ENCODE measurements at places on chromosomes 12 and 14. TPM values are rescaled to one million over a fixed set of nuclear protein-coding genes. Genes with fewer than 3 reads are reported as not detected.

The SOX5 gene
- 23.5 TPM for total RNA-seq

The PIWIL1 gene
- not detected for total RNA-seq

The PAX9 gene
- total RNA-seq: 2.1 TPM

The FBRSL1 gene
- 68.7 TPM for total RNA-seq

- DNase-seq: no peak
Measured at GRCh38 chr14:65986041-65986440, 500.1 kb upstream of the CCDC196 start.

GRCh38 chr12:32834122-32834521 is 62.5 kb downstream of the PKP2 start:
- DNase-seq: no peak

GRCh38 chr12:31536672-31537071 is 54.3 kb downstream of the DENND5B start:
- DNase-seq: no peak

GRCh38 chr12:119158402-119158801 is 20.3 kb upstream of the HSPB8 start:
- no peak for DNase-seq

DNA sequence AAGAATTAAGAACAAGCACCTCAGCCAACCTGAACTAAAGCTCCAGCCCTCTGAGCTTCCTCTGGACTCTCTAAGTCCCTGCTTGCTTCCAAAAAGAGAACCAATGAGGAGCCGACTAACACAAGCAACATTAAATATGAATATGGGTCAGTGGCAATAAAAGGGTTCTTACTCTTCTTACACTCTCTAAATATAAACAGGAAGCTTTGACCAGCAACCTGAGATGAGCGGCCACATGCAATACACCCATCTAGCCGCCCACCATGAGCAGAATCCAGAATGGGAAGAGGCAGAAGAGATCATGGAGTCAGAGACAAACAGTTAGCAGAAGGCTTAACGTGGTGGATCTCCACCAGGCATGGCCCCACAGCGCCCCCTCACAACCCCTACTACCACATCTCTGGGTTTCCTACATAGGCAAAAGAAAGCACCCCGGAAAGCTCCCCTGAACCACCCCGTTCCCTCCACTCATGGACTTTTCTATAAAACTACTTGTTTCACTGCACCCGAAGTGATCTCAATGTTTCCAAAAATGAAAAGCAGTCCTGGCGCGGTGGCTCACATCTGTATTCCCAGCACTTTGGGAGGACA is 59.4 kb downstream of the TTC7B start:
- DNase-seq: no peak

GRCh38 chr12:94961911-94962310 is 41.6 kb downstream of the NDUFA12 start:
- no peak for DNase-seq

DNA sequence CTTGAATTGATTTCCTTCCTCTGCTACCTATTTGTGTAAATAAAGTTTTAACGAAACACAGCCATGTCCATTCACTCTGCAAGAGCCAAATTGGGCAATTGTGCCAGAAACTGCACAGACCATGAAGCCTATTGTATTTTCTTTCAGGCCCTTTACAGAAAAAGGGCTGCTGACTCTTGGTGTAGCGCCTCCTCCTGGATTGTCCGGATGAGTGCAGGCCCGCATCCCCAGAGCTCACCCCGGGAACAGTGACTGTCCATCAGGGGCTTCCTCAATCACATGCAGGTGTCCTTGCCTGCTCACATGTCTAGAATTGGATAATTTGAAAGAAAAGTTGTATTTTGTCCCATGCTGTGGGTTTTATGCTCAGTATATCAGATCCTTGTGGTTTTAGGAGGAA is 1282.2 kb downstream of the AACS start:
- no peak for DNase-seq

- DNase-seq: no peak
Measured at GRCh38 chr12:119423285-119423684, 88.8 kb downstream of the CCDC60 start.

Data from ureter (tissue), 1 donor.